ENCODE measurements at places on chromosomes 2 and 18.

DNA sequence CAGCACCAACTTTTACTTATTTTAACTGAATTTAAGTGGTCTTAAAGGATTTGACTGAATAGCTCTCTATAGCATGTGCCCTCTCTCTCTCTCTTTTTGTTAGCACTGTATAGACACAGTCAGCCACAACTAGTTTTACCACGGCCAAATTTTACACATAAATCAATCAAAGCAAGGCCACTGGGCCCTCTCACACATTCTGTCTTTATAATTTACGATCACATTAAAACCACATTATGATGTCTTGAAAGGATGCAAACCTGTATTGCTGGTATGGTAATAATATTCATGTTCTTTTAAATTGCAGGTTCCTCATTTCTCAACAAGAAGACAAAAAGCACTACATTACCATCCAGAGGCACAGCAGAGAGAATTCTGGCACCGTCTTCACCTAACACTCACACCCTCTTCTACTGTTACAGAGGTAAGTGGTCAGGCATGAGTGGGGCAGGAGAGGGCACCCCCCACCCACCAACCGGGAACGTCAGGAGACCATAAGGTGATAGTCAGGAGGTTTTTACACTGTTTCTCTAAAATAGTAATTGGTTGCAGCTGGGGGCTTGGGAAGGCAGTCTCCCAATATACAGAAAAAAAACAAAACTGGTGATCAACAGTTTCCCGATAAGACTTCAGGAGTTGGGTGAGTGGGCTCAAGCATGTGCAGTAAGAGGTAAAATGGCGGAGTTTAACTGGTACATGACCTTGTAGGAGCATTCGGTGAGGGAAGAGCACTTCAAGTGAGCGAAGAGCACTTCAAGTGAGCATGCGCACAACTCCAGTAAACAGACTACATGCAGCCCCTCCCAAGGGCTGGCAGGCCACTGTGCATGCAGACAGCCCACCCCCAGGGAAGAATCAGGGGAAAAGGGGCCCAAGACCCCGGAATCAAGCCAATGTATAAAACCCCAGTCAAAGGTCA, 296.7 kb downstream of the PIEZO2 start:
- DNase-seq: no peak

DNA sequence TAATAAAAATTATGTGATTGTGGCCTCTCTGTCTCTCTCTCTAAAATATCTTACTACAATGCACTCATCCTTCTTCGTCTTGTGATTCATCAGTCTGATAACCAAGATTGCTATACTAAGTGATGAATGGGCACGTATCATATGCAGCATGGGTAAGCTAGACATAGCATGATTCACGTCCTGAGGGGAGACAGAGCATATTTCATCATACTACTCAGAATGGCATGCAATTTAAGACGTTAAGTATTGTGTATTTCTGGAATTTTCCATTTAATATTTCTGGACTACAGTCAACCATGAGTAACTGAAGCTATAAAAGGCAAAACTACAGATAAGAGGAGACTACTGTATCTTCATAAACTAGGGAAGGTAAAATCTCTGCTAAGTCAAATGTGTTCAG, 97.0 kb upstream of the CD226 start:
- peak; percentile 92 for DNase-seq

- DNase-seq: no peak
Observed at GRCh38 chr18:6782861-6783260, 53.3 kb downstream of the ARHGAP28 start.

- no peak for DNase-seq
Observed at GRCh38 chr2:26971911-26972786, 1.7 kb downstream of the MAPRE3 start.

DNA sequence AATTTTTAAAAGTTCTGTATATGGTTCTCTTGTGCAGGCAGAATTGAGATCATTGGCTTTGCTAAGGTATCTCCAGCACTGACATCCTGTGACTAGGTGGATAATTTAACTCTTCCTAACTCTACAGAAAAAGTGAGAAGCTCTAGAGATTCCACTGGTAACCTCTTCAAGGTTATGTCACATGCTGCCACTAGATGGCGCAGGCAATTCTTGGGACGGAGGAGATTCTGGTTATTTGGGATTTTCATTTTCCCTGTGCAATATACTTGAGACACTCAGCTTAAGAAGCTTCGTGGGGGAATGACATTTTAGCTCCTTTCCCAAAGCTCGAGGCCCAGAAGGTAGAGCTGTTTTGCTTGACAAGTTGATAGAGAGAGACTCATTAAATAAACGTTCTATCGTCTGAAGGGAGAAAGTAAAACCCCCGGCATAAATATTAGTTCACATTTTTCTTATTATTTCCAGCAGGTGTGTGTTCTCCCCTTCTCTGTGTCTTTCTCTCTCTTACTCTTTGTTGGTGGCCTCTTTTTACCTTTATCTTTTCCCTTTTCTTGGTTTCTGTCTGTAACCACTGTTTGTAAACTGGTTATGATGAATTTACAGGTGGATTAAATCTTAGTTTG, 26.6 kb upstream of the LANCL1 start:
- DNase-seq: peak; percentile 48

- DNase-seq: no peak
Observed at GRCh38 chr2:200222791-200223190, 83.7 kb upstream of the SPATS2L start.

- DNase-seq: no peak
Observed at GRCh38 chr2:105490956-105491355, 92.1 kb upstream of the FHL2 start.

DNA sequence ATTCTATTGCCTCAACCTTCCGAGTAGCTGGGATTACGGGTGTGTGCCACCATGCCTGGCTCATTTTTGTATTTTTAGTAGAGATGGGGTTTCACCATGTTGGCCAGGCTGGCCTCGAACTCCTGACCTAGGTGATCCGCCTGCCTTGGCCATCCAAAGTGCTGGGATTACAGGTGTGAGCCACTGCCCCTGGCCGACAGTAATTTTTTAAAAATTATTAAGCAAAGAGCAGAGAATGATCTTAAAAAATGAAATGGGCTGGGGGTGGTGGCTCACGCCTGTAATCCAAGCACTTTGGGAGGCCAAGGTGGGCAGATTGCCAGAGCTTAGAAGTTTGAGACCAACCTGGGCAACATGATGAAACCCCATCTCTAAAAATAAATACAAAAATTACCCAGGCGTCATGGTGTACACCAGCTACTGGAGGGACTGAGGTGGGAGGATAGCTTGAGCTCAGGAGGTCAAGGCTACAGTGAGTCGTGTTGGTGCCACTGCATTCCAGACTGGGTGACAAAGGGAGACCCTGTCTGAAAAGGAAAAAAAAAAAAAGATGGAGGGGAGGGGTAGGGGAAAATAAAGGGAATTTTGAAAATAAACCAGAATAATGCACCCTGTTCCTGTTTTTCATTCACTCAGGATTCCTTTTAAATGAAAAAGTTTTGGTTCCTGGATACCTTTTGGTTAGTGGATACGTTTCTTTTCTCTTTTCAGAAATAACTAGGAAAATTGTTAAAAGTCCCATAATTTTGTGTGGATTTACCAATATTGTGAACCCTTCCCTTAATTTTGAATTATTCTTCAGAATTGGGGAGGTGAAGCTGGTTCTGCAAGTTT, 33.9 kb downstream of the MAP4K4 start:
- DNase-seq: no peak

DNA sequence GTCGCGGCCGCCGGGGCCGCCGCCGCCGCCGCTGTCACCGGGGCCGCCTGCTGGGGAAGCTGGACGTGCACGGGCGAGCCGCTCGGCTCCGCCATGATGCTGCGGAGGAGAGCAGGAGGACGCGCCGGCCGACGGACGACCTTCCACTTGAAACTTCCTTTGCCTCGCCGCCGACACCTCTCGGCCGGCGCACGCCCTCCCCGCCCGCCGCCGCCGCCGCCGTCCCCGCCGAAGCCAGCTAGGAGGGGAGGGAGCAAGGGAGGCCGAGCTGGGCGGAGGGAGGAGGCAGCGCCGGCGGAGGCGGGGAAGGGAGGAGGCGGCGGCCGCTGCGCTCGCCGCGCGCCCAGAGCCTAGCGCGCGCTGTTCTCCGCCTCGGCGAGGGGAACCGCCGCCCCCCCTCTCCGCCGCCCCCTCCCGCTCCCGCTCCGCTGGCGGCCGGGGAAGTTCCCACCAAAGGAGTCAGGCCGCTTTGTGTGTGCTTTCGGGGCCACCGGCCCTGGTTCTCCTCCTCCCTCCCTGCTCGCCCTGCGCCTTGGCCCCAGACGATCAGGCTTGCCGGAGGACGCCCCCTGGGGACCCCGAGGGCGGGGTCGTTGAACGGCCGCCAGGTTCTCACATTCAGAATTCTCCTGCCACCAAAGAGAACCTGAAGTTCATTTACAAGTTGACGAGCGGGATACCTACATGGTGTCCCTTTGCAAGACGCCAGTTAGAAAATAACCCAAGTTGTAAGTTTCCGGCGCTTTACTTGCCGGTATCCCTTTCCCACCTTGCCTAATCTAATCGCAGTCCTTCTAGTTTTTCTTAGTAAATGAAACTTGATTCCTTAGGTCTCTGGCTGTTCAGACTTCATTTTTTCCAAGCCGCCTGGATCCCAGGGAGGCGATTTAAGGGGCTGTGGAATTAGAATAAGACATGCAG, at the start of gene STK39:
TSS of gene STK39 (minus strand) at position 255 of the 921 bp plus-strand sequence. CDS start at position 95, 160 bp downstream.
- DNase-seq: peak; percentile 81

GRCh38 chr2:63827749-63828148, 13.9 kb upstream of the UGP2 start:
- peak; percentile 98 for DNase-seq

DNA sequence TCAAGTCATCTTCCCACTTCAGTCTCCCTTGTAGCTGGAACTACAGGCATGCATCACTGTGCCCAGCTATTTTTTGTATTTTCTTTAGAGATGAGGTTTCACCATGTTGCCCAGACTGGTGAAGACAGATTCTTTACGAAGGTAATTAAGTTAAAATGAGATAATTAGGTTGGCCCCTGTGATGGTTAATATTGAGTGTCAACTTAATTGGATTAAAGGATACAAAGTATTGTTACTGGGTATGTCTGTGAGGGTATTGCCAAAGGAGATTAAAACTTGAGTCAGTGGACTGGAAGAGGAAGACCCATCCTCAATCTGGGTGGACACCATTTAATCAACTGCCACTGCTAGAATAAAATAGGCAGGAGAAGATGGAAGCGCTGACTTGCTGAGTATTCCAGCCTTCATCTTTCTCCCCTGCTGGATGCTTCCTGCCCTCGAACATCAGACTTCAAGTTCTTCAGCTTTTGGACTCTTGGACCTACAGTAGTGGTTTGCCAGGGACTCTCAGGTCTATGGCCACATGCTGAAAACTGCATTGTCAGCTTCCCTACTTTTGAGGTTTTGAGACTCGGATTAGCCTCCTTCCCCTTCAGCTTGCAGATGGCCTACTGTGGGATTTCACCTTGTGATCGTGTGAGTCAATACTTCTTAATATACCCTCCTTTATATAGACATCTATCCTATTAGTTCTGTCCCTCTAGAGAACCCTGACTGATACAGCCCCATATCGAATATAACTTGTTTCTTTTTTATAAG, 269.1 kb downstream of the TMX3 start:
- no peak for DNase-seq

- DNase-seq: no peak
Observed at GRCh38 chr2:27798486-27798885, 27.0 kb downstream of the MRPL33 start.

- peak; percentile 93 for DNase-seq
Observed at GRCh38 chr2:84906900-84907714, 1.7 kb downstream of the TMSB10 start.

DNA sequence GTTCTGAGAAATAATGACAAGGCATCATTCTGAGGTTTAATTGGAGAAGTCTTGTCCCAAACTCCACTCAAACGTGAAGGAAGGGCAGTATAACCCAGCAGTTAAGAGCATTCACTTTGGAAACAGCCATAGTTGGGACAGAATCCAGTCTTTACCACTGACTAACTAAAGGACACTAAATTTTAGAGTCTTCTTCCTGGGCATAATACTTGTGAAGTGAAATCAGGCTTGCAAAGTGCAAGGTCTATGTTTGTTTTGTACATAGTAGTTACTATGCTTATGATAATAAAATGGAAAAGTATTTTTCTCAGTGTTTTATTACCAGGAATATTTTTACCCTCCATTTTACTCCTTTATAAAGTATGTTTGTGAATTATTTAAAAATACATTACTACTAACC, 748.2 kb upstream of the ID2 start:
- no peak for DNase-seq

- DNase-seq: no peak
Observed at GRCh38 chr2:21431078-21431477, 307.3 kb downstream of the TDRD15 start.

Data from RPMI7951 (cell line).